Foreskin fibroblast (primary cell): ENCODE measurements at places on chromosomes 13 and 19.

- peak; percentile 79 for DNase-seq
Measured at GRCh38 chr19:46958532-46958931, 61.1 kb upstream of the NPAS1 start.

DNA sequence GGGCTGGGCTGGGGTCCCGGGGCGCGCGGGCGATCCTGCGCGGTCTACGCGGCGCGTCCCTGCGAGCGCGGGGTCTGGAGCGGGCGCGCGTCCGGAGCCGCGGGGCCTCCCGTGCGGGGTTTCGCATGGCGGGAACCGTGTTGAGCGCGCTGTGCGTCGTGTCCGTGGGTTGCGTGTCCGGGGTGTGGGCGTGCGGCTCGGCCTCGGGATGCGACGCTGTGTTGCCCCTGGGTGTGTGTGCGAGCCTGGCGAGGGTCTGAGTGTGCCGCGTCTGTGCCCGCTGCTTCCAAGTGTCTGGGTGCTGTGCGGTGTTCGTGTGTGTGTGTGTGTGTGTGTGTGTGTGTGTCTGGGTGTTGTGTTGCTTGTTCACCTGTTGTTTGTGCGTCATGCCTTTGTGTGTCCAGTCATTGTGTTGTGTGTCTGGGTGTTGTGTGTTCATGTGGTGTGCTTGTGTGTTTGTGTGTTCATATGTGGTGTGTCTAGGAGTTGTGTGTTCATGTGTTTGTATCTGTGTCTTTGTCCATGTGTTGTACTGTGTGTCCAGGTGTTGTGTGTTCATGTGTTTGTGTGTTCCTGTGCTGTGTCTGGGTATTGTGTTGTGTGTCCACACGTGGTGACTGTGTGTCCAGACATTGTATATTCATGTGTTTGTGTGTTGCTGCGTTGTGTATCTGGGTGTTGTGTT lies 552 bp downstream of the PLK5 start:
- DNase-seq, result no peak

DNA sequence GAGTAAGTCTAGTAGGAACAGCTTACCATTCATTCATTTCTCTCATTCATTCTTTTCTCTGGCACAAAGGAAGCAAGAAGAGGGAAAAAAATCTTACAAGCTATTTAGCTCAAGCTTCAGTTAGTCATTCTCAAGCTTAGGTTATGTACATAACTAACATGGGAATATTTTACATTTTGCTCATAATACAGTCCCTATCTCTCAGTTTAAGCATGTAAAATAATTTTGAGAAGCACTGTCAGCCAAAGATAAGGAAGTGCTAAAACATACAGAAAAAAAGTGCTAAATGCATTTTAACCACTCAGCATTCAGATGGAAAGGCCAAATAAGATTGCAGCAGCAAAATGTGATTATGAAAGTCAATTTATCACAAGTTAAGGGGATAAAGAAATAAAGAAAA lies 7.9 kb downstream of the RBM26 start:
- DNase-seq, result no peak

- peak; percentile 21 for DNase-seq
Measured at GRCh38 chr19:53057904-53058580, 13.5 kb downstream of the ERVV-2 start.

GRCh38 chr19:55451965-55452748 lies 9.1 kb upstream of the SHISA7 start:
- no peak for DNase-seq

DNA sequence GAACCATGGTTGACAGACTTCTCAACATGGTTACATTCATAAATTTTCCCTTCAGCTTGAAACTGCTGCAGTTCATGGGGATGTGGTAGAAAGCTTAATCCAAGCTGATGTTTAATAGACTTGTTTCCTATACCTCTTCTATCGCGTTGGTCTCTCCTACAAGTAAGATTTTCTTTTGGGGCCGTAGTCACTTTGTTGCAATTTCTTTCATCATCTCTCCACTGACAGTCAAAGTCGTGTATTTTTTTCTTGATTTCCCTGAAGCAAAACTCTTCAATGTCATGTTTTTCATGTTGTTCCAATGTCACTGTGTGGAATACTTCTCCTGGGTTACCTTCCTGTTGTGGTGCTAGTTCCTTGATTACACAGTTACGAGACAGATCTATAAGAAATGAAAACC lies 6.3 kb upstream of the ZNF160 start:
- DNase-seq, result no peak

DNA sequence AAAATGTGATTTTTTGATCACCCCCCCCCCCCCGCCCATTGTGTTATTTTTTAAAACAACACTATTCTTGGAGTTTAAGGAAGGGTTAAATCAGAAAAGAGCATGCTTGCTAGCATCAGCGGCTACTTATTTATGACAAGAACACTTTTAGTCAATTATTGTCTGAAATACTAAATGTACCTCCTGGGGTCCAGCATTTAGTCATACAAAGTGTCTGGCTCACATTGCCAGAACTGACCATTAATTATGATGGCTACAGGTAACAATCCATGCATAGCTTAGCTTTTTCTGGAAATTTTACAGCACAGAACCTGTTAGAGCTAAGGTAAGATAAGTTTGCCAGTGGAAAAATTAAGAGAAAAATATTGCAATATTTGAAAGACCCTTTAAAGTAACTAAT lies 90.1 kb downstream of the PCDH9 start:
- no peak for DNase-seq

DNA sequence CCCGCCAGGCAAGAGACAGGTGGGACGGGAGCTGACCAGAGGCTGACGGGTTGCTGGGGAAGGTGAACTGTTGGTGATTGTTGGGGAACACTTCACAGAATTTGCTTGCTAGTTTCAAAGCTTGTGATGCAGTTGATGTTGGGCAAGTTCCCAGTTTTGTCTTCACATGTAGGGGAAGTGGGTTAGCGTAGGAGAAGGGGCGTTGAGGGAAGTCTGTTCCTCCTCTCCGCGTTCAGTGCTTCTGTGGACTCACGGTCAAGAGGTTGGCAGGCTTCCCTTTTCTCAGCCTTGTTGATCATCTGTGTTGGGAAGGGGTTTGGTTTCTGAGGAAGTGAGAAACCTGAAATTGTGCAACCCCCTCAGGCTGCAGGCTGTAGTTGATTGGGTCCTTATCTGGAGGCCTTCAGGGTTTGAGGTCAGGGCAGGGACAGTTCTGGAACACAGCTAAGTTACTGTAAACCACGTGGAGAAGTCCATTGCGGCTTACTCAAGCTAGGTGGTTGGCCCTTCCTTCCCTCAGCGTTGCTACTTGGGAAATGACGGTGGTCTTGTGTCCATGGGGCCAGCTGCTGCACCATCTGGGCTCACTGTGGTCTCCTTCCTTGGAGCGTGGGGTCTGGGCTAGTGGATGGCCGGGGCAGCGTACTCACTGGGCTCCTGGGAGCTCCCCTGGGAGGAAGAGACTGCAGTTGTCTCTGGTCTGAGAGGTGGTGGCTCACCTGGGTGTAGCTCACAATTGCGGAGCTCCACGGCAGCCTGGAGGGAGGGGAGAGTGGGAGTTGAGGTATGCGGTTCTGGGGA lies 7.5 kb downstream of the RPS9 start:
- peak; percentile 70 for DNase-seq

DNA sequence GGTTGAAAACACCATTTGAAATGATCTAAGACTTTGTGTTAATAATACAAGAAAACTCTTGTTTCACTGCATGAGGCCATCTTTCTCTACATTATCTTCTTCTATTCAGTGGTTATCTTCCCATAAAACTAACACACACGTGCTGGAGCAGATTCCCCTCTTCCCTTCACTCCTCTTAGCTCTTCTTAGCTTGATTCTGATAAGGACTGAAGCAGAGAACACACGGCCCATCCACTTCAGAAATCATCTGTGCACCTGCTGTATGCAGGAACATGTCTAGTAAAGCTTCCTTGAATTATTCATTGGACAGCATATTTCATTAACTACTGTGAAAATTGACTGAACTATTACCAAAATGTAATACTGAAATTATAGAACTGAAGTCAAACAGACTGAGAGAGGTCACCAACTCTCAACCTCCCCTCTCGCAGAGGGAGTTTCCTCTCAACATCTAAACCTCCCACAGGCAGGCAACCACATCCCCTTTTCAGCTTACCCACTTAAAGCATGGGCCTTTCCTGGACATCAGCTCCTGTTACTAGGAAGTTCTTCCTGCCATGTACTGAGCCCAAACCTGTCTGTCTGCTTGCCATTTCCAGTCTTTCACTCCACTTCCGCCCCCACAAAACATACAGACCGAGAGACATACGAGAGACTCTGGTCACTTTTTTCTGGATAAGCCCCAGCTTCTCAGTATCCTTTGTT lies 113.9 kb downstream of the CRYL1 start:
- no peak for DNase-seq

DNA sequence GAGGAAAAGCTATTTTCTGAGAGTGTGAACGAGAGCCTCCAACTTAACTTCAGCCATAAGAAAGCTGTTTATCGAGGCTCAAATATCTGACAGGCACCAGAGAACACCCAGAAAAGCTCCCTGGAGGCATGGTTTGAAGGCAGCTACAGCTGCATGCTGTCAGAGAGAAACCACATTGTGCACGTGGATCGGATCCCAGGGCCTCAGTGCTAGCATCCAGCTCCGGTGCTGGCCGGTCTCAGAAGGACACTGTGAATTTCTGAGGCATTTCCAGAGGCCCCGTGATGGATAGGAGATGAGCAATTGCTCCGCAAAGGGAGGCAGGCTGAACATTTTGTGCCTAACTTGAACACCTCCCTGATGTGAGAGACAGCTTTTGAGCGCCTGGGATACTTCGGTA lies 315.7 kb downstream of the FGF9 start:
- no peak for DNase-seq

GRCh38 chr13:44833139-44833538 lies 156.1 kb downstream of the NUFIP1 start:
- DNase-seq, result no peak

DNA sequence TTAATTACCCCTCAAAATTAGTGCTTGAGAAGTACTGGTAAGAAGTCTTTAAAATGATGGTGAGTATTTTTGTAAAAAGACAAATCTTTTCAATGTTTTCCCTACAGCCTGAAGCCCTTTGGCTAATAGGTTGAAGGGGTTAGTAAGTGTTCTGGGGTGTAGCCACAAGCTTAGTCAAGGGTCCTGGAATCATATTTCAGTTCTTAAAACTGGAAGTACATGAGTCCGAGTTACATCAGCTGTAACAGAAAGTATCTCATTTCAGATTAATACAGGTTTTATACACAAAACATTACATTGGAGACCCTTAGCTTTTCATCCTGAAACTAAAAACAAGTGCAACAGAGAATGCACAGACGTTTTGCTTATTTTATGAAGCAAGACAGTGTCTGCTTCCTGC lies 52.7 kb upstream of the TEX29 start:
- peak; percentile 68 for DNase-seq

DNA sequence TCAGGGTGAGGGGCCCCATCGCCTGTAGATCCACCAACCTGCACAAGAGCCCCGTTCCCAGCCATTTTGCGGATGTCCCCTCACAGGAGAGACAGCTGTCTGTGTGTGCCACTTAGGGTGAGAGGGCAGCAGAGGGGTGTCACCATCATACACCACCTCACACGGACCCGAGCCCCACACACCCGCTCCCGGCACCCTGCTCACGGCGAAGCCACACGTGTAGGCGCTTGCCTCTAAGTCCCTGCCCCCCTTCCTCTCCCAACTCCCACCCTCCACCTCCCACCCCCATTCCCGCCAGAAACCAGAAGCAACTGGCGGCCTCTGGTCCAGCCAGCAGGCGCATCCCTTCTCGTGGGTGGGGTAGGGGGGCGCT lies 4.0 kb upstream of the DPF1 start:
- DNase-seq, result no peak
